PC-3 (cell line): ENCODE measurements at places on chromosomes 4 and X.
A peak's percentile ranks its signal among the peaks of the same experiment; 100 is the strongest.

DNA sequence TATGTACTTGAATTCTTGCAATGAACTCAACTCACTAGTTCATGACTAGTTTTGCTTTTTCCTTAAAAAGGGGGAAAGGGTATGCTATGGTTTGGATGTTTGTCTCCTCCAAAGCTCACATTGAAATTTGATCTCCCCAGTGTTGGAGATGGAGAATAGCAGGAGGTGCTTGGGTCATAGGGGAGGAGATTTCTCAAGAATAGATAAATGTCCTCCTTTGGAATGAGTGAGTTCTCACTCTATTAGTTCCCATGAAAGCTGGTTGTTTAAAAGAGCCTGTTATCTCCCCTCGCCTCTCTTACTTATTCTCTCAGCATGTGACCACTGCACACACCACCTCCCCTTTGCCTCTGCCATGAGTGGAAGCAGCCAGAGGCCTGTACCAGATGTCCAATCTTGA, 109.4 kb upstream of the INTU start:
- no peak for DNase-seq

GRCh38 chr4:141348573-141348972, 127.9 kb downstream of the ZNF330 start:
- DNase-seq = no peak

- DNase-seq = no peak
Measured at GRCh38 chr4:41548305-41548880, 10.4 kb downstream of the LIMCH1 start.

DNA sequence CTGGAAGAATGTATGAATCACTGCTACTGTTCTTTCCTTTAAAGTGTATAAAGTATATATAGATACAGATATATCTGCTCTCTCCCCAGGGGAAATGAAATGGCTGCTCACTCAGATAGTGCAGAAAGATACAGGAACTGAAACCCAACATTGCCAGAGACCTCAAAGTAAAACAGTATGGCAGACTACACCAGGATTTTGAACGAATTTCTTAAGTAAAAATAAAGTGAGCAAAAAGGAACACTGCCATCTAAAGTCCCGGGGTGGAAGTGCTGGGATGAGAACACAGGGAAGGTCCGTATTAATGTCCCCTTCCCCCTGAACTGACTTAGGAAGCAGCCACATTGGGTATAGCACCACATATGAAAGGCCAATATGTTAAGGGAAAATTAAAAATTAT, 93.4 kb downstream of the TMA16 start:
- peak; percentile 18 for DNase-seq

DNA sequence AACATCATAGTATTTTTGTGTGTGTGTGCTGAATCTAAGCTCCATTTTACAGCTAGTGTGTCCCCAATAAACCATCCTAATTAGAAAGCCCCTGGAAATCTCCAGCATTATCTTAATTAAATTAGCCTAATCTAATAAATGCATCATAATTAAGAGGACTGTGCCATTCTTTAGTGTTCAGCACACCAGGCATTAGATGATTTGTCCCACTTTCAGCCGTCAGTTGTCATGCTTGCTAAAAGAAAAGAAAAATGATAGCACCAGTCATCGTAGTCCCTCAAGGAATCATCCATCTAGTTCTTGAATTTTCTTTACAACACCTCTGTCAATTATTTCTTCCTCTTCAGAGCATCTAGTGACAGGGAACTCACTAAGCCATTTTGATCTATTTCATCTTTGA, 155.9 kb downstream of the PALLD start:
- DNase-seq = no peak

- no peak for DNase-seq
Measured at GRCh38 chr4:39825090-39825489, 127.2 kb downstream of the UBE2K start.

GRCh38 chrX:153818571-153819383, 11.6 kb downstream of the PDZD4 start:
- DNase-seq = peak; percentile 24

GRCh38 chrX:124212622-124213021, 119.8 kb upstream of the TEX13D start:
- DNase-seq = no peak

- peak; percentile 56 for DNase-seq
Measured at GRCh38 chrX:115679460-115679859, 118.5 kb downstream of the PLS3 start.

GRCh38 chr4:3810111-3810680, 44.0 kb downstream of the ADRA2C start:
- DNase-seq = no peak

GRCh38 chr4:58064653-58065052, 954.5 kb upstream of the IGFBP7 start:
- no peak for DNase-seq

DNA sequence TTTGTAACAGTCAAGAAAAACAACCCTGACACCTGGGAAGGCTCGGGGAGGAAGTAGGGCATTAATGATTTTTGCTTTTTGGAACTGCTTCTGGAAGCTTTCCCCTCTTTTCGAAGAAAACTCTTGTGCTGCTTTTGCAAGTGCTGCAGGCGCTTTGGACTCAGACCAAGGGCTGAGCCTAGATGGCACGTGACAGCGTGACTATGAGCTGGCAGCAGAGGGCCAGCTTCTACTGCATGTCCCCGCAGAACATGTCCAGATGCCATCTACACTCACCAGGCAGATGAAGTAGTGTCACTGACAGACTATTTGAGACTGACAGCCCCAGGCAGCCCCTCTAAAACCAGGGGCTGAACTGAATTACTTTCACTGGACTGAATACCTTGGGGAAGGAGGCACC, 6.2 kb downstream of the NR0B1 start:
- peak; percentile 48 for DNase-seq

DNA sequence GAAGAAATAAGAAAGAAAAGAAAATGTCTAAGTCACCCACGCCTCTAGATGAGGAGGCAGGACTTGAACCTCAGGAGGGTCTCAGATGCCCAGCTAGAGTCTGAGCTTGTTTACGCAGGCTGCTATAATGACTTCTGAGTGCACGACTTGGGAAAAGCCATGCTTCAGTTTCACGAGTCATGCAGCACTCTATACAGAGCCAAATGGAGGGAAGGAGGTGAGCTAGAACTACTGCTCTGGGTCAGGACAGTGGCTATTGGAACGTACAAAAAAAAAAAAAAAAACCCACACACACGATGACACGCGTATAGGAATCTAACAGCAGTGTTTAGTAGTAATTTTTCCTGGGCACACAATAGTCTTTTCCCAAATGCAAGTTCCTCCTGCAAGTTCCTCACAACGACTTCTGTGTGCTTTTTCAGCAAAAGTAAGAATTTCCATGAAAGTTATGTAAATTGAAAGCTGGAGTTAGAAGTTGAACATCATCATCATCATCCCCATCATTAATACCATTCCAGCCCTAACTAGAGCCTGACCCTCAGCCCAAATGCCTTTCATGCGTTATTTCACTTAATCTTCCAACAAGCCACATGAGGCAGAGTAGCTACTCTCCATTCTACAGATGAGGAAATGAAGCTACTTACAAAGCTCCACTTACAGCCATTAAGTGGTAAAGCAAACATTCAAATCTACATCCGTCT, 36.6 kb downstream of the IRF2 start:
- DNase-seq = no peak

DNA sequence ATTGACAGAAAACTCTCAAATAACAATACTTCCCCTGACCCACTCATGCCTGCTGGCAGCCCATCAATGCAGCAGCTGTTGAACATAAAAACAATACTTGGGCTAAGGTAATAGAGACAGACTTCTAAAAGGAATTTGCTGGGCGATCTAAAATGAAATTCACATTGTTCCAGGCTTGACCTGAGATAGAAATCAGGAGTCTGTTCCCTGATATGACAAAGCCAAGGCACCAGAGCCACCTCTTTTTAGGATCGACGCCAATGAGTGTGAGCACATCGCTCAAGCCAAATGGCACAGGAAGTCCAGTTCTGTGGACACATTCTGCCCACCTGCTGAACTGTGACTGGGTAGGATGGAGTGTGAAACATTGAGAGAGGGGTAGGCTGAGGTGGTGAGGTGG, 4.9 kb downstream of the SEPTIN11 start:
- no peak for DNase-seq

GRCh38 chr4:151204925-151205524, 71.9 kb upstream of the PRSS48 start:
- no peak for DNase-seq

DNA sequence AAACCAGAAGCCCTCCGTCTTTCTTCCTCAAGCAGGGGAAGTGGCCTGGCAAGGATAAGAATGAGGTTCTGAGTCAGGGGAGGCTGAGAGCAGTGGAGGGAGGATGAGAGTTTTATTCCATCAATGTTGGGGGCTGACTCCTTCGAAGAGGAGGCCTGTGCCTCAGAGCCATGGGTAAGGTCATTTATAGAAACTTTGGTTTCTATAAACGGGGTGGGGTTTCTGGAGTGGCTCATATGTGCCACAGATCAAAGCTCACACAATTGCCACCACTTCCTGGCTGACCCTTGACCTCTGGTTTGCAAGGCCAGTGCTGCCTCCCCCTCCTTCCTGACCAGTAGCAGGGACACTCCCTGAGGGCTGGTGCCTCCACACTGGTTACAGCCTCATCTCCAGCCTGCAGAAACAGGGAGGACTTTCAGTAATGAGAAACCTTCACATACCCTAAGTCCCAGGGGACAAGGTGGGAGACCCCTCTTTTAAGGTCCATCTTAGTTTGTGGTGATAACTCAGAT, 166.0 kb downstream of the PDGFRA start:
- no peak for DNase-seq

DNA sequence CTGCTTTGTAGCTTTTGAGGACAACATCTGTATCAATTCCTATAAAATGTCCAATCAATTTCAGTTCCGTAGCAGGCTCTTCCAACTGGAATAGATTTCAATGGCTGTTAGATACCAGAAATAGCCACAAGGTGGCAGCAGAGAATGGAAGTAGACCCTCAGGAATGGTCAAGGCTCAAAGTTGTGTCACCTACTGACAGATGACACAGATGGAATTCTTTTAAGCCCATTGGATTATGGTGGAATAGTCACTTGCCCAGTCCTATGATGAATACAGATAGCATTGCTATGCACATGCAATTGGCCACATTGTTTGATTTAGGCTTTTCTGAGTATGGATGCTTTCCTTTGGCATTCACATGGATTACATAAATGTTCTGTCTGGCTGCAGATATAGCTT, 130.4 kb upstream of the RADX start:
- DNase-seq = peak; percentile 83

DNA sequence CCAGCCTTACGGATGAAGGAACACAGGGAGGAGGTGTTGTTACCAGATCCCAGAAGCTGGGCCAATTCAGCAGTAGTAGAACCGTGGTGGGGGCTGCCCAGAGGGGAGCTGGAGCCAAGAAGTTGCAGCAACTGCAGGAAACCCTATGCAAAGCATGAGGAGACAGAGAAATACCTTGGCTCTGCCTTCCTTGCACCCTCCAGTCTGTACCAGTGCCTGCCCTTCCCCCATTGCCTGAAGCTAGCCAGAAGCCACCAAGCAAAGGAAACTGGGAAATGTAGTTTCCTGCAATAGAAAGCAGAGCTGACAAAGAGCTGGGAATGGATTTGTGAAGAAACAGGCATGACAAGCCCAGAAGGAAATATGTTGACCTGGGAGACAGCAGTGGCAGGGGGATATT, 108.7 kb upstream of the FUNDC1 start:
- no peak for DNase-seq

DNA sequence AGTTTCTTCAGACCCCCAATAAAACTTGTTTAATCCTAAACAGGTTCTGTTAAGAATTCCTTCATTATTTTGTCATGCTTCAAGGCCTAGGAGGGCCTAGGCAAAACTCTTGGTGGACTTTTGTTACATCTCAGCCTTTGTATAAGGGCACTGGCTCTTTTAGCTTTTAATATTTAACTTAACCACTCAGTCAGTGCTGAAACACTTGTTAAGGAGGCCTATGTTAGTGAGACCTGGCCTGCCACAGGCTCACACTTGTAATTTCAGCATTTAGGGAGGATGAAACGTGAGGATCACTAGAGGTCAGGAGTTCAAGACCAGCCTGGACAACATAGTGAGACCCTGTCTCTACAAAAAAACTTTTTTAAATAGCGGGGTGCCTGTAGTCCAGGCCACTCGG, 32.7 kb upstream of the PGK1 start:
- DNase-seq = no peak

DNA sequence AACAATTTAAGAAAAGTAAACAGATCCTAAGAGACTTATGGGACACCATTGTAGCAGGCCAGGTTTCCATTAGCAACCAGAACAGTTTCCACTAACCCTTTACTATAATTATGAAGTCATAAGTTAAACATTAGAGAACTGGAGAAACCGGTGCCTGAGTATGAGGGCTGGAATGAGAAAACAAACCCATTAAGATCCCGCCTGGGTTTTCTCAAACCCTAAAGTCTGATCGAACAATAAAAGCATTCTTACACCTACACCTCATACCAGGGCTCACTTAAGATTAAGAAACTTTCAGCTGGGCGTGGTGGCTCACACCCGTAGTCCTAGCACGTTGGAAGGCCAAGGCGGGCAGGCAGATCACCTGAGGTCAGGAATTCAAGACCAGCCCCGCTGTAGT, 13.7 kb upstream of the DHX15 start:
- DNase-seq = peak; percentile 95

- DNase-seq = no peak
Measured at GRCh38 chr4:675980-676870, 1.9 kb downstream of the MYL5 start.

DNA sequence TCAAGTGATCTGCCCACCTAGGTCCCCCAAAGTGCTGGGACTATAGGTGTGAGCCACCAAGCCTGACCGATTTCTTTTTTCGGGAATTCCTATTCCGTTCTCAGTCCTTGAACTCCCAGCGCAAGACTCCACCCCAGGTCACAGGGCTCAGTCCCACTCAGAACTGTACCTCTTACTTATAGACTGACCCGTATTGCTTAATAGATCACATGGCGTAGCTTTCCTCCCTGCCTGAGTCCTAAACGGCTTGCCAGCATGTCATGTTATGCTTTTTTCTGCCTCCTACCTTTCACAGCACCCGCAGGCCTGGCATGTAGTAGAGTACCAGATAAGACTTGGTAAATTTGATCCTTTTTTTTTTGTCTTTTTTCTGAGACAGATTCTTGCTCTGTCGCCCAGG, 22.4 kb downstream of the SAT1 start:
- no peak for DNase-seq

DNA sequence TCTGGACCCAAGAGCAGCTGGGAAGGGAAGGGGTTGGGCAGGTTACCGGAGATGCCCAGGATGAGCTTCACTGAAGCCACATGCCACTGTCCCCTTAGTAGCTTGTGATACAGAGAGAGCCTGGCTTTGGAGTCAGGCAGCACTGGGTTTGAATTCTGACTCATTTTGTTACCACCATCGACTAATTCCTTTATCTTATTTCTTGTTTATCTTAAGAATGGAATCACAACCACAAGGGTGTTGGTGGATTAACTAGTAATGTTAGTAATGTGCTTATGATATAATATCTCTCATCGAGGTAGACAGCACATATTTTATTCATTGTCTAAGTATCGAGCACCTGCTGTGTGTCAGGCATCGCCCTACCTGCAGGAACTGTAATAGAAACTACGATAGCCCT, 17.7 kb upstream of the STX18 start:
- peak; percentile 26 for DNase-seq

- no peak for DNase-seq
Measured at GRCh38 chrX:71100581-71101505, 5.2 kb downstream of the FOXO4 start.
